Cerebellum (tissue), 4 donors: ENCODE measurements at places on chromosomes 6 and 20. TPM values are rescaled to one million over a fixed set of nuclear protein-coding genes. Genes with fewer than 3 reads are reported as not detected.
A peak's percentile ranks its signal among the peaks of the same experiment; 100 is the strongest.

Gene KDM1B
- total RNA-seq = 35.3 TPM

Gene RIMS1
- total RNA-seq = 247 TPM

Gene POU3F2
- total RNA-seq = 27.4 TPM

Gene IYD
- total RNA-seq = not detected

Gene LCA5
- total RNA-seq = 14.3 TPM

Gene SYNJ2
- 68.6 TPM for total RNA-seq

Gene FARS2
- 29.2 TPM for total RNA-seq

Gene TMEM74B
- 6.4 TPM for total RNA-seq

Gene FAM50B
- total RNA-seq = 10.1 TPM

DNA sequence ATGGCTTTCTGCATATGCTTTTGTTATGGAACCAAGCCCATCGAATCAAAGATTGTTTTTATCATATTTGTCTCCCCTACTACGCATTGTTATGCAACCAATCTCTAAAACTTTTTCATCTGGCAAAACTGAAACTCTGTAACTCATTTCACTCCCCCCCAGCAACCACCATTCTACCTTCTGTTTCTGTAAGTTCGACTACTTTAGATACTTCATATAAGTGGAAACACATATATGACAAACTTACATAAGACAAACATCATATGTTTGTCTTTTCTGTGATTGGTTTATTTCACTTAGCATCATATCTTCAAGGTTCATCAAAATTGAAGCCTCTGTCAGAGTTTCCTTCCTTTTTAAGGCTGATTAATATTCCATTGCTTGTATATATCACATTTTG, 34.8 kb downstream of the CEP57L1 start:
- no peak for DNase-seq

DNA sequence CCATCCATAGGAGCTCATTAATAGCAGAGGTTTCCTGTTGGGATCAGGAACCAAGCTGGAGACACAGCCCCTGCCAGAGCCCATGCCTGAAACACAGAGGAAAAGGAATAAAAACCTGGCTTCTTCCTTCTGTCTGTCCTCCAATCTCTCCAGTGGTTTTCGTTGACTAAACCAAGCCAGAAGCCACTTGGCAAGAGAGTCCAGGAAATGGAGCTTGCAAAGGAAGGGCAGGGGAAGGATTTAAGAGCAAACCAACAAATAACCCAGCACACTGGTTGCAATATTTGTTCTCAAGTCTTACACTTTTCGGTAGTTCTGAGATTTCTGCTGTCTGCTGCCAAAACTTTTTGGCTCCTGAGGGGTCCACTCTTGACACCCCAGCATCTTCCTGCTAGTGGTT, 137.0 kb upstream of the BMP2 start:
- no peak for DNase-seq

GRCh38 chr20:15491575-15491974, 1081.7 kb downstream of the KIF16B start:
- DNase-seq = no peak

DNA sequence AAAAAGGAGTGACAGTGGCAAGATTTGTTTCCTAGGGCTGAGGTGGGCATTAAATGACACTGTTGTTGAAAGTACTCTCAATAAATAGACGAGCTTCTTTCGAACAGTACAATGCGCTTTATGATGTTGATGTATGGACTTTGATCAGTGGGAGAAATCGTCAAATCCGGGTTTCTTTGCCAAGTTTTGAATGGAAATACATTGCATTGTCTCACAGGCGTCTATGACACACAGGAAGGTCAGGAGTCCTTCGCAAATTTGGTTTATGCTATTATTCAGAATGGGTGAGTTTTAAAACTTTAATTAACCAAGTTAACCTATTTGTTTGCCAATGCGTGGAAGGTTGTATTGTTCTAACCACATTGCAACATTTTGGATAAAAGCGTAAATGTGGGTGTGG, 547.3 kb upstream of the SLC35B3 start:
- DNase-seq = no peak

- DNase-seq = no peak
Observed at GRCh38 chr6:16496991-16497801, 258.8 kb downstream of the GMPR start.

GRCh38 chr6:32845384-32845884, 1.6 kb upstream of the PSMB8 start:
- no peak for DNase-seq

DNA sequence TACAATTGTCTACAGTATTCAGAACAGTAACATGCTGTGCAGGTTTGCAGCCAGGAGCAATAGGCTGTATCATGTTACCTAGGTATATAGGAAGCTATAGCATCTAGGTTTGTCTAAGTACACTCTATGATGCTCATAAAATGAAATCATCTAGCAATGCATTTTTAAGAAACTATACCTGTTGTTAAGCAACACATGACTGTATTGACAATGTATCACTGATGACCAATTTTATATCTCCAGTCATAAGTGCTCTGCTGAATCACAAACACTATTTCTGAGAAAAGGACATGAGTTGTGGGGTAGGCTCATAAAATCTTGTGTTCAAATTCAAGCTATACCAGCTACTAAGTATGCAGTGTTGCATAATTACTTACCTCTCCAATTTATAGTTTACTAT, 501.3 kb downstream of the CD109 start:
- no peak for DNase-seq

DNA sequence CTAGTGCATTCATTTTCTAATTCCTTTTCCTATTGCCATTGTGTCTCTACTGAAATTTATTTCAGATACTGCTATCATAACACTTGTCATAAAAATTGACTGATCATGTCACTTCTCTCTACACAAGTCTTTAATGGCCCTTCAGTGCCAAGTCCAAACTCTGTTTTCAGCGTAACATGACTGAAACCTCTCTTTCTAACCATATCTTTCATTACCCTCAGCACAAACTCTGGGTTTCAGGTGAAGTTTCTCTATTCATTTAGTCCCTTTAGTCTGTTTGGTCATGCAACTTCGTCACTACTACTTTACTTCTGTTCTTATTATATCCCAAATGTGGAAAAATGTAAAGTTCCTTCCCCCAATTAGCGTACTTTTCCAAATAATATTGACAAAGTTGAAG, 234.9 kb downstream of the OGFRL1 start:
- DNase-seq = no peak

GRCh38 chr6:75223428-75223827, 17.6 kb upstream of the COL12A1 start:
- DNase-seq = no peak

GRCh38 chr6:150169609-150170008, 26.8 kb downstream of the PPP1R14C start:
- DNase-seq = no peak

DNA sequence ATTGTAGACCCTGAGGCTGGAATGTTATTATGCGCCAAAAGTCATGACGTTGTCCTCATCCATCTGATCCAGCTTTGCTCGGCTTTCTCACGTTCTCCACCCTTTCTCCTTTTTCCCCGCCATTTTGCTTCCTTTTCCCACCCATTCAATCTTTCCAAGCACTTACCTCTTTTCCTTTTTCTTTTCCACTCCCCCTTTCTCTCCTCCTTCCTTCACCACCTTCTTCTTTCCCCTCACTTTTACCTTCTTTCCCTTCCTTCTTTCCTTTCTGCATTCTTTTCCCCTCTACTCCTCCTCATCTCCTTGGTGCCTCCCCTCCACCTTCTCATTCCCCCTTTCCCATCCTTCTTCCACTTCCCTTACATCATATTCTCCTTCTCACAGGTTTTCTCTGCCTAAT, 304.8 kb upstream of the TSHZ2 start:
- no peak for DNase-seq

DNA sequence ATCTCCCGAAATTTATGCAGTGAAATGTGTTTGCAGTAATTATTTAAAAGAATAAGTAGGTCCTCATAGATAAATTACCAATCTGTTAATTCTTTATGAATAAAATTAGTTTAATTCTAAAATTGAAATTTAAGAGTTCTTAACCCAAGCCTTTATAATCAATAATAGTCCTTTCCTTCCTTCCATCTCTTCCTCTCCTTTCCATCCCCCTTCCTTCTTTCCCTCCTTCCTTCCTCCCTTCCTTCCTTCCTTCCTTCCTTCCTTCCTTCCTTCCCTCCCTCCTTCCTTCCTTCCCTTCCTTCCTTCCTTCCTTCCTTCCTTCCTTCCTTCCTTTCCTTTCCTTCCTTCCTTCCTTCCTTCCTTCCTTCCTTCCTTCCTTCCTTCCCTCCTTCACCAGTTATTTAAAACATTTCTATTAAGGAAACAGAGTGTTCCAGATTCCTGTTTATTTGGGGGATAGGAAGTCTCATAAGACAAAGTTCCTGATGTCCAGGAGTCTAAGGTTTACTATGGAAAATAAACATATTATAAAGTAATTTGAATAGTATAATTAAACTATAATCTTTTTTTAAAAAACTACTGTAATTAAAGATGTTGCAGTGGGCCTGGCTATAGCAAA, 285.3 kb upstream of the NOX3 start:
- DNase-seq = no peak

DNA sequence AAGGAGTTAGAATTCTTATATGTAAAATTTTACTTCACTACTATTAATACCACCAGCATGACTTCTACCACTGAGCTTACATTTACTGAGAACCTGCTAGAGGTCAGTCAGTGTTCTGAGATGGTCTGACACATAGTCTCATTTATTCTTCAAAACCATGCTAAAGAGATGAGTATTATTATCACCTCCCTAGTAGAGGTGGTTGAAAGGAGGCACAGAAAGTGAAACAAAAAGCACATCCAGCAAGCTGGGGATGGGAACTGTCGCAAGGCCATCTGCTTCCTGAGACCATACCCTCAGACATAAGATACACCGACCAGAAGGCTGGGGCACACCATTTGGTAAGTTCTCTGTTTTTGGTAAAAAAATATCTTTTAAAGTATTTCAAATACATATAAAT, 137.7 kb downstream of the INSM1 start:
- DNase-seq = no peak

DNA sequence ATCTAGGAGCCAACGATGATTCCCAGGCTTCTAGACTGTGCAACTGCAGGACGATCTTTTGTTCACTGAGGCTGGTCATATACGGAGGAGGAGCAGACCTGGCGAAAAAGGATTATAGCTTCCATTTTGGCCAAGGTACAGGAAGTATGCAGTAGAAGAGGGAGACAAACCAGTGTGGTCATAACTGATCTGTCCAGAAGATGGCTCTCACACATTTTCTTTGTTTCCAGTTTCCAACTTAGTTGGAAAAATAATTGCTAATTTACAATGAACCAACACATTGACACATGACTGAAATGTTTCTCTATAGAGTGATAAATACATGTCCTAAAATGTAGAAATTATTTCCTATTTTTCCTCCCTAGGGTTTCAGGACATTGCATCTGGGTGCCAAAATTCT, 364.1 kb upstream of the BTBD3 start:
- peak; percentile 40 for DNase-seq

DNA sequence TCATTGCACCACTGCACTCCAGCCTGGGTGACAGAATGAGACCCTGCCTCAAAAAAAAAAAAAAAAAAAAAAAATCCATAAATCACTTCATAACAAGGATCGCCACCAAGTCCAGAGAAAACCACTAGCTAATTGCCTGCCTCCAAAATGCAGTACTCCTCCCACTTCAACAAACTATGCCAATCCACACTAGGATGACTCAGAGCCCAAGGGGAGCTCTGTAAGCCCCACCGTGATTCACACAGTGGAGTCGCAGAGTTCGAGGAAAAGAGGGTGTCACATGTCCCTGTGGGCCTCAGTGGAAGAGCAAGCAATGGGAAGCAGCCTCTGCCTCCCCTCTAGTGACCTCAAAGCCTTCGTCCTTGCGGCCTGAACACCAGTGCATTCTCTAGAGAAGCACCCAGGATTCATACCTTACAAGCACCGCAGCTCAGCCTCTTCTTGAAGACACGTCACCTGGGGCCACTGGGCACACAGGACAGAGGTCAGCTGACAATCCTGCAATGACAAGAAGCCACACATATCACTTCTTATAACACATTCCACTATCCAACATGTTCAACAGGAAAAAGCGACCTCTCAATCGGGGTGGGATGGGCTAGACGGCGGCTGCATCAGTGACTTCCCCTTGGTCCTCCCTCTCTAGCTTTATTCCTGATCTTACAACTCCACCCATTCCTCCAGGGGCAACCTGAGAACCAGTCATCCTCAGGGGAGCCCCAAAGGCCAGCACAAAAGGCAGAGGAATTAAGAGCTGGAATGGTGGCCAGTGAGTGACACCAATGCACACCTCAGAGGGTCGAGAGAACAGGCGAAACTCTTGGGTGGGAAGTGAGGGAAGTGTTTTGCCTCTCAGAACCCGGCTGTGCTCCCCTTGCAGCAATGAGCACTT, 8.9 kb downstream of the SNHG17 start:
- DNase-seq = no peak

DNA sequence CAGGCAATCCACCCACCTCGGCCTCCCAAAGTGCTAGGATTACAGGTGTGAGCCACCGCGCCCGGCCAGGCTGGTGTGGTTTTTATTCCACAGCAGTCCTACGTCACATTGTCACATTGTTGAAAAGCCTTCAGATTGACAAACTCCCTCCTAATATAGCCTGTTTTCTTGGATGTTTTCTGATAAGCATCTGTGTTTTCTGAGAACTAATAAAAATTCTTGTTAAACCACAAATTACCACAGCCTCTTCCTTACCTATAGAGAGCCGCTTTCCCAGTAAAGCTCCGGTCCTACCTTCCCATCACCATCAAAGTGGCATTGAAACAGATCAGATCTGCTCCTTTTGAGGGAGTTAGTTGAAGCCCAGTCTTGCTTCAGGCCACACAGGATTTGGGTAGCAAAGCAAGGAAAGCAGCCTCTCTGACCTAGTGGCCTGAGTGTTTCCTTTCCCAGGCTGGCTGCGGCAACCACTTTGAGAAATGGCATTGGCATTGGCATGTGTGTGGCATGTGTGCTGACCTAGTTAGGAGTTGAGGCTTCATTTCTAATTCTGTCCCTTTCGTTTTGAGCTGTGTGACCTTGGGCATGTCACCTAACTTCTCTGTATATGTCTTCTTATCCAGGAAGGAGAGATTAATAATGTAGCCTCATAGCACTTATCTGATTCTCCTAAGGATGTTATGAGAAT, 1.7 kb upstream of the PKIG start:
- no peak for DNase-seq

- no peak for DNase-seq
Observed at GRCh38 chr6:37675606-37676005, 22.1 kb downstream of the MDGA1 start.

GRCh38 chr6:93394471-93394870, 24.9 kb downstream of the EPHA7 start:
- DNase-seq = no peak

- no peak for DNase-seq
Observed at GRCh38 chr20:36471885-36472636, 69.3 kb upstream of the MYL9 start.

DNA sequence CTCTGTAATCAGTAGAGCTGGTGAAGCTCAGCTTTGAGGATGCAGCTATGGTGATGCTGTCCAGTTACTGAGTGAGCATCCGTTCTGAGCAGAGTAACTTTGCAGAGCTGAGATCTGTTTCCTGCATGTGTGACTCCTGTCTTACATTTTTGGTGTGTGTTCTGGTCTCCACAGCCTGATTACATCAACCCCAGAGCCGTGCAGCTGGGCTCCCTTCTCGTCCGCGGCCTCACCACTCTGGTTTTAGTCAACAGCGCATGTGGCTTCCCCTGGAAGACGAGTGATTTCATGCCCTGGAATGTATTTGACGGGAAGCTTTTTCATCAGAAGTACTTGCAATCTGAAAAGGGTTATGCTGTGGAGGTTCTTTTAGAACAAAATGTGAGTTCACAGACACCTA, 81.6 kb downstream of the FAM120B start:
- DNase-seq = no peak
